ENCODE measurements at places on chromosomes 2 and 18.
A peak's percentile ranks its signal among the peaks of the same experiment; 100 is the strongest.

- DNase-seq: no peak
- H3K4me3 ChIP-seq: no peak overlapping the region
- H3K36me3 ChIP-seq: peaks cover 23% of the 10 kb centered on the region
- peaks cover 18% of the 10 kb centered on the region for H3K4me1 ChIP-seq
Observed at GRCh38 chr2:218727502-218728165, 17.0 kb downstream of the TTLL4 start.

- H3K27me3 ChIP-seq: peaks cover 3% of the 10 kb centered on the region
- no peak overlapping the region for H3K4me3 ChIP-seq
- peaks cover 2% of the 10 kb centered on the region for H3K4me1 ChIP-seq
- DNase-seq: no peak
Observed at GRCh38 chr2:111661286-111661940, 222.6 kb downstream of the ANAPC1 start.

GRCh38 chr2:64220265-64220664 lies 76.0 kb upstream of the PELI1 start:
- peak overlapping the region; percentile 25 for H3K27ac ChIP-seq
- H3K4me1 ChIP-seq: peaks cover 32% of the 10 kb centered on the region
- peak overlapping the region; percentile 22 for H3K4me3 ChIP-seq
- no peak for DNase-seq

- no peak for DNase-seq
- no peak overlapping the region for H3K27ac ChIP-seq
- H3K27me3 ChIP-seq: no peaks in the 10 kb centered on the region
Observed at GRCh38 chr2:126678269-126679065, 22.5 kb downstream of the GYPC start.

DNA sequence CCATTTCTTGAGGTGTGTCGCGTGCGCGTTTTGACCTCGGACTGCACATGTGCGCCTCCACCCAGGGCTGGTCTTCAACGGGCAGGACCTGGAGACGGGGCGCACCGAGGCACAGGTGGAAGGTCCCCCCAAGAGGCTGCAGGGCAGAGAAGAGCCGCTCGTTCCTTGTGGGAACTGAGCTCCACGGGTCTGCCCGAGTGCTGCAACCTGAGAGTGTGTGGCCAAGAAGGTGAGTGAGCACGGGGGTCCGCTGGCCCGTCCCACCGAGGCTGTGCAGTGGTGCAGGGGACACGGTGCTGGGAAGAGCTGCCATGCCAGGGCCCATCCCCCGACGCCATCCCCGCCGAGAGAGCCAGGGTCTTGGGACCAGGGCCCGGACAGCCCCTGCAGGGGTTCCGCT lies 268.3 kb downstream of the GALR1 start:
- H3K27ac ChIP-seq: no peak overlapping the region
- no peaks in the 10 kb centered on the region for H3K27me3 ChIP-seq
- H3K4me1 ChIP-seq: no peaks in the 10 kb centered on the region

GRCh38 chr2:134771313-134771801 lies 52.6 kb upstream of the TMEM163 start:
- H3K36me3 ChIP-seq: no peaks in the 10 kb centered on the region
- no peaks in the 10 kb centered on the region for H3K27me3 ChIP-seq
- no peak overlapping the region for H3K4me3 ChIP-seq
- DNase-seq: no peak
- H3K27ac ChIP-seq: no peak overlapping the region
- H3K4me1 ChIP-seq: no peaks in the 10 kb centered on the region

- H3K27ac ChIP-seq: no peak overlapping the region
- no peaks in the 10 kb centered on the region for H3K36me3 ChIP-seq
- H3K4me1 ChIP-seq: peaks cover 11% of the 10 kb centered on the region
- H3K4me3 ChIP-seq: no peak overlapping the region
- no peak for DNase-seq
Observed at GRCh38 chr2:232871835-232872736, 2.0 kb downstream of the SNORC start.

DNA sequence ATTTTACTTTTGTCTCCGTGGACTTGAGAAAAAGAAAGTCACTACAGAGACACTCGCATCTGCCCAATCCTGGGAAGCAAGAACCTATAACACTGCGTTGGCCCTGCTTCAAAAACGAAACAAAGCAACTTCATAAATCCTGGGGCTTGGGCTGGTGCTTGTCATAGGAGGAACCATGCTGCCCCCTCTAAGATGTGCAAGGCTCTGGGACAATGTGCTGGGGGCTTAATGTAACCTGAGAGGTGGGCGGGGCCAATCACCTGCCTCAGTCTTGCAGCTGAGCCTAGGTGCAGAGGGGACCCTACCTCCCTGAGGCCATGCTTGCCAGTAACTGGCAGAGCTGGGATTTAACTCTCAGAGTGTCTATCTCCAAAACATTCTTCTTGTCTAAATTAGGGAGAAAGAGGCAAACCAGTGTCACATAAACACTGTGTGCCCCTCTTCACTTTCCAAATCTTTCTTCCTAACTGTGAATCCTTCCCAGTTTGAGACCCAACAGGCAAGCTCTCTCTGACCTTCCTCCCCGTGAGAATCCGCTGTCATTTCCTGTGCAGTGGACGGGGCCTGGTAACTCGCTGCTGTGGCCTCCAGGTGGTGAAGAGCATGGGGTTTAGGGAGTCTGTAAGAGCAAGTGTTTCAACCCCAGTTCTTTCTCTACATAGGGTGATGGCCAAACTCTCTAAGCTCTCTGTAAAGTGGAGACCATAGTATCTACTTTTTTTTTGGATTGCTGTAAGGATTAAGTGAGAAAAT lies 115.1 kb downstream of the ACKR3 start:
- no peak overlapping the region for H3K27ac ChIP-seq

DNA sequence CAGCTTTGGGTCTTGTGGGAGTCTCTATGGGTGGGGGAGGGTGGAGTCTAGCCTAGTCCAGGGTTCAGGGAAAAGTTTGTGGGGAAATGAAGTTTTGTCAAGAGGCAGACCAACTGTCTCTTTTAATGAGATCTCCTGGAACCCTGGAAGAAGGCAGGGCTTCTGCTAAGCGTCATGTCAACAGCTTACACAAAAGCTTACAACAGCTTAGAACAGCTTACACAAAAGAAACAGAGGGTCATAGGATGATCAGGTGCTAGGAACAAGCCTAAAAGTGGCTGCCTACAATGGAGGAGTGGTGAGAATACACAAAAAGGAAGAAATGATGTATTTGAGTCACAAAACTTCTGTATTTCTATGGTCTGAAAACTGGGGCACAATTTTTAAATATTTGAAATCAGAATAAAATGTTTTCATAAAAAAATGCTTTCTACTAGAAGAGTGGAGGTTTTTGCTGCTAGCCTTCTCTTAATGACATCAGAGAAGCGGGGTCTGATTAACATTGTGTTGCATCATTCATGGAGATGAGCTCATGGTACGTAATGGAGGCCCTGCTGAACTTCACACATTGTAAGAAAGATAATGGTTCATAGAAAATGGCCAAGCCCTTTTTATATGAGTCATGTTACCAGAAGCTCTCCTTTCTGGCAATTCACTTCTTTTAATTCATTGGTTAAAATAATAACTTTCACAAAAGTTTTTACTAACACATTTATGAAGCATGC lies 351.0 kb downstream of the PIK3C3 start:
- no peaks in the 10 kb centered on the region for H3K36me3 ChIP-seq
- H3K4me3 ChIP-seq: no peak overlapping the region
- DNase-seq: no peak
- H3K4me1 ChIP-seq: no peaks in the 10 kb centered on the region
- H3K27ac ChIP-seq: no peak overlapping the region

DNA sequence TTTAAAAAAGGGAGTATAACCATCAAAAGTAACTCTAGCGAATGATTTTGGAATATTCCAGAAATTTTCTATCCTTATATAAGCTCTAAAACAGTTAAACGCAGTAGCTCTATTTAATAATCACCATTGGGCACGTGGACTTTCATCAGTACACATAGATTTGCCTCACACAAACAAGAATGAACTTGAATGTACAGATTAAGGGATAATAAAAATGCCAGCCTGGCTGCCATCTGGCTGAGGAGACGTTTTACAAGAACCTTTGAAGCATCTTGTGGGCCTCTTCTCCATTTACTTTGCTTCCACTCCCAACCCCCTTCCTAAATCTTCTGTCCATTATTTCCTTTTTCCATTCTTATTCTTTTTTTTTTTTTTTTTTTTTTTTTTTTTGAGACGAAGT lies 47.2 kb downstream of the AGAP1 start:
- no peak overlapping the region for H3K27ac ChIP-seq
- H3K36me3 ChIP-seq: no peaks in the 10 kb centered on the region
- no peak for DNase-seq
- H3K27me3 ChIP-seq: peaks cover 2% of the 10 kb centered on the region

DNA sequence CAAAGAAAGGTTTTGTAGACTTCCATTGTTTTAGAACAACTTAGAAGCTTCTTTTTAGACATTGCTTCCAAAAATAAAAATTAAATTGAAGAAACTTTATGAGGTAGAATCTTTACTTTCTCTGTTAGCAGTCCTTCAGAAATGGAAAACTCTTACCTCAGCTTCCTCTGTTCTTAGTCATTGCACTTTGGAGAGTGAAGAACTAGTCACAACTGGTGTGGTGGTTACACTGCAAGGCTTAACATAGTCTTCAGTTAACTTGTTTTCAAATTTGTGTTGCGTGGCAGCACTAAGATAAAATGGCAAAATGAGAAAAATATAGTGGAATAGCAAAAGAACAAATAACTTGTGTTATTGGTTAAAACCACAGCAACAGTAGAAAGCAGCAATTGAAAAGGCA lies 332.6 kb downstream of the KIAA1328 start:
- peaks cover 20% of the 10 kb centered on the region for H3K36me3 ChIP-seq
- H3K4me3 ChIP-seq: no peak overlapping the region
- no peaks in the 10 kb centered on the region for H3K4me1 ChIP-seq
- no peaks in the 10 kb centered on the region for H3K27me3 ChIP-seq
- no peak overlapping the region for H3K27ac ChIP-seq

DNA sequence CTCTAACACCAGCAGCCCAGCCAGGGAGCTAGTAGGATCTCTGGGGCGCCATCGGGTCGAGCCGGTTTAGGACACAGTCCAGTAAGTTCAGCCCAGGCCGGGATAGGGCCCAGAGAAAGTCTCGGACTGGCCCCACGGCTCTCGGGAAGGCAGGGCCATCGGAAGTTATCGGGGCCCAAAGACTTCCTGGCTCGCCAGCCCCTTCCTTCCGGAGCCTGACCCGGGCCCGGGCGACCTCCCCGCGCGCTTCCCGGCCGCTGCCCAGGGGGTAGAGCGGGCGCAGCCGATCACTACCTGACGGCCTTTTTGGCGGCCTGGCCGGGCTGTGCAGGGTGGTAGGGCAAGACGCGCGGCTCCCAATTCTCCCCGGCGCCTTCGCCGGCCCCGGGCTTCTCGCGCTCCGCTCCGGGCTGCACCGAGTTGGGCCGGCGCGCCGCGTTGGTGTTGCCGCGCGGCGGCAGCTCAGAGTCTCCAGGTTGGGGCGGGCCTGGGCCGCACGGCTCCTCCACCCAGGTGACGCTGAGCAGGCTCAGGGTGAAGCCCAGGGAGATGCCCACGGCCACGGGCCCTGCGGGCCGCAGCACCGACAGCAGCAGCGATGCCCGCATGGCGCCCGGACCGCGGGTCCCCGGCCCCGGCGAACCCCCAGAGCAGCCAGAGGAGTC lies 546 bp downstream of the CHPF start:
- peak overlapping the region; percentile 73 for H3K4me3 ChIP-seq
- DNase-seq: no peak
- H3K36me3 ChIP-seq: no peaks in the 10 kb centered on the region
- peaks cover 9% of the 10 kb centered on the region for H3K4me1 ChIP-seq
- peaks cover 34% of the 10 kb centered on the region for H3K27me3 ChIP-seq

DNA sequence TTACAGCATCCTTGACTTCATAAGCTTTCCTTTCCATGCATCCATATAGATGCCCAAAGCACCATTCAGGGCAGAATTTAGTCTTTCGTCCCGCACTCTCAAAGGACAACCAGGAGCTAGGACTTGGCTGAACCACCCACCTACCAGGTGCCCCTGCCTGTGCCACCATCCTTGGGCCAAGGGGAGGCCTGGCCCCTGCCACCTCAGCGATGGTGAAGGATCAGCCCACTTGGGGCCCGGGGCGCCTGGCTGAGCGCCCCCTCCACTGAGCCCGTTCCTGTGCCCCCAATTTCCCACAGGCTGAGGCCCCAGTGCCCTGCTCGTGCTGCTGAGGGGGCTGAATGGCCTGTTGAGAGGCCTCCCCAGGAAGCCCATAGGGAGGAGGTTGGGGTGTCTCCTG lies 33.3 kb upstream of the ALPP start:
- no peaks in the 10 kb centered on the region for H3K4me1 ChIP-seq
- peaks cover 4% of the 10 kb centered on the region for H3K36me3 ChIP-seq
- H3K27me3 ChIP-seq: peaks cover 2% of the 10 kb centered on the region
- DNase-seq: no peak

- no peaks in the 10 kb centered on the region for H3K27me3 ChIP-seq
- H3K4me3 ChIP-seq: no peak overlapping the region
- no peaks in the 10 kb centered on the region for H3K4me1 ChIP-seq
- peaks cover 2% of the 10 kb centered on the region for H3K36me3 ChIP-seq
Observed at GRCh38 chr2:186683341-186683740, 10.5 kb upstream of the FAM171B start.

DNA sequence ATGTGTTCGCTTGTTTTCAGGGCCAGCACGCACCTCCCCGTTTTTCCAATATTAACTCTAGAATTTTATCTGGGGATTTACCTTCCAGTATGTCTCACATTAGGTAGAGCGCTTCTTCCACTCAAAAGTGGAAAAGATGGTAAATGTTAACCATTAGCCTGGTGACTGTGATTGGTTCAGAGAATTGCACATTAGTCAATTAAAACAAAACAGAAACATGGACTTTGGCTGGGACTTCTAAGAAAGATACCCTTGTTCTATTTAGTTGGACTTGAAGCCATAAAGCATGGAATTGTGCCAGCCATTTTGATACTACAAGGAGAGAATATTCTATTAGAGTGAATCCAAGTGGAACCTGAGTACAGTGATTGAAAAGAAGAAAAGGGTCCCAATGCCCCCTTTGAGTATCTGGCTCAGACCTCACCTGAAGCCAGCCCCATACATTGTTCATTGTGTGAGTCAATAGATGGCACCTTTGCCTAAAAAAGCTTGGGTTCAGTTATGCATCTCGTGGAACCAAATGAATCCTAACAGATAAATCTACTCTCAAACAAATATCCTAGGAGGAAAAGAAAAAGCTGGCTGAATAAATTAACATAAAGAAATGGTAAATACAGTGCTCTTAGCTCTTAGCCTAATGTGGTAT lies 354.3 kb downstream of the IRS1 start:
- H3K4me3 ChIP-seq: no peak overlapping the region
- no peak for DNase-seq
- H3K4me1 ChIP-seq: no peaks in the 10 kb centered on the region
- H3K36me3 ChIP-seq: no peaks in the 10 kb centered on the region
- H3K27me3 ChIP-seq: peaks cover 9% of the 10 kb centered on the region
- no peak overlapping the region for H3K27ac ChIP-seq

- H3K4me3 ChIP-seq: no peak overlapping the region
- H3K36me3 ChIP-seq: no peaks in the 10 kb centered on the region
- H3K4me1 ChIP-seq: no peaks in the 10 kb centered on the region
- DNase-seq: no peak
- no peak overlapping the region for H3K27ac ChIP-seq
Observed at GRCh38 chr2:29786361-29786760, 135.0 kb downstream of the ALK start.

GRCh38 chr2:233288663-233289062 lies 19.0 kb upstream of the SAG start:
- H3K27ac ChIP-seq: no peak overlapping the region
- H3K4me1 ChIP-seq: no peaks in the 10 kb centered on the region
- DNase-seq: no peak
- no peak overlapping the region for H3K4me3 ChIP-seq
- H3K27me3 ChIP-seq: no peaks in the 10 kb centered on the region
- H3K36me3 ChIP-seq: peaks cover 45% of the 10 kb centered on the region
